ENCODE measurements at places on chromosomes 16 and 17.
A peak's percentile ranks its signal among the peaks of the same experiment; 100 is the strongest.

- no peak for DNase-seq
Observed at GRCh38 chr16:67537636-67538591, 9.3 kb downstream of the RIPOR1 start.

DNA sequence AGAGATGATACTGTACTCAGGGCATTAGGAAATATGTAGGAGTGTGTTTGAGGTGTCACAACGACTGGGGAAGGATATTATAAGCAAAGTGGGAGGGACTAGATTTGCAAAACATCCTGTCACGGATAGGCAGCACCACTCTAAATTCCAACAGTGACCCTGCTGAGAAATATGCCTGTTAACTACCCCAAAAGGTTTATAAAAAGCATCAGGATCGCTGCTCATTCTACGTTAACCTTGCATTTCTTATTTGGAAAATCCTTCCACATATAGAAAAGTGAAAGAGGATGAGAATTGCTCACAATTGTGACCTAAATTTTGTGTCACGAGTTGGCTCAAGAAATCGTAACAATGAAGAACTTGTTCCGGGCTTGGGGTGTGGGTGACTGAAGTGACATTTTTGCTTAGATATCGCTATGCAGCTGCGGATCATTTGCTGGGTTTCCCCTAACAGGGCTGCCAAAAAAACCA is 51.6 kb downstream of the N4BP1 start:
- DNase-seq: no peak

- DNase-seq: no peak
Observed at GRCh38 chr17:18889658-18890057, 31.7 kb downstream of the PRPSAP2 start.

GRCh38 chr16:79293836-79294460 is 306.6 kb downstream of the MAF start:
- DNase-seq: no peak

GRCh38 chr16:66175636-66176035 is 190.9 kb upstream of the CDH5 start:
- DNase-seq: no peak

GRCh38 chr16:50845296-50845695 is 103.4 kb downstream of the CYLD start:
- DNase-seq: no peak

- DNase-seq: no peak
Observed at GRCh38 chr17:61647047-61647446, 56.0 kb upstream of the NACA2 start.

DNA sequence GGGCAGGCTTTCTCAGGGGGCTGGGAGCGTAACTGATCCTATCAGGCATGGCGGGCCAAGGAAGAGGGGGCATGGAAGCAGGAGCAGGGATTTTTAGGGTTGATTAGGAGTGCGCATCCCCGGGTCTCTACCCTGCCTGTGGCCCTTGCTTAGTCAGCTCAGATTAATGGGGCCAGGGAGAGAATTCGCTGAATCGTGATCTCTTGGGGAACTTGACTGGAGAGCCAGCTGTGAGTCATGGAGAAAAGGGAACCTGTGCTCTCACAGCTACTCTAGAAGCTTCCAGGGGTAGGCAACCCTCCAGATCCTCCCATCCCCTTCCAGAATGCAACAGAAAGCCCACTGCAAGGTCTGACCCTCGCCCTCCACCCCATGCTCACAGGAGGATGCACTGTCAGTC is 3.6 kb downstream of the FOXN1 start:
- DNase-seq: no peak

DNA sequence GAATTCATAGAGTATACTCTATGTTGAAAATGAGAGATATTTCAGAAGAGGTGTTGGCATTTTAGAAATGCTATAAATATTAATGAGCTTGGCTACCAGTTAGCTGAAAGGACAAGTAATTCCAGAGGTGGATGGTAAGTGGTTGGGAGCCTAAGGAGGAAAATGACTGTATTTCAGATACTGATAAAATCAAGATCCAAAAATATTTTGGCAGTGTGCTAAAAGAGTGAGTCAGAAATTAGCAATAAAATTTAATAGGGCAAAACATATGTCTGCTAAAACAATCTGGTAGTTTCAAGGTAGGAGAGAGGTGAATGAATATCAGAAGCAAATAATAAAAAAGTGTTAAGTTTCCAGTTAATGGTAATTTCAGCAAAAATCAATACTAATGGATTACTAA is 1287.9 kb downstream of the CDH8 start:
- no peak for DNase-seq

- DNase-seq: no peak
Observed at GRCh38 chr17:73943416-73944110, 259.9 kb upstream of the RPL38 start.

GRCh38 chr16:73956587-73957494 is 339.8 kb upstream of the PSMD7 start:
- DNase-seq: peak; percentile 4

GRCh38 chr16:74997042-74997491 is 1.8 kb upstream of the ZNRF1 start:
- DNase-seq: no peak

DNA sequence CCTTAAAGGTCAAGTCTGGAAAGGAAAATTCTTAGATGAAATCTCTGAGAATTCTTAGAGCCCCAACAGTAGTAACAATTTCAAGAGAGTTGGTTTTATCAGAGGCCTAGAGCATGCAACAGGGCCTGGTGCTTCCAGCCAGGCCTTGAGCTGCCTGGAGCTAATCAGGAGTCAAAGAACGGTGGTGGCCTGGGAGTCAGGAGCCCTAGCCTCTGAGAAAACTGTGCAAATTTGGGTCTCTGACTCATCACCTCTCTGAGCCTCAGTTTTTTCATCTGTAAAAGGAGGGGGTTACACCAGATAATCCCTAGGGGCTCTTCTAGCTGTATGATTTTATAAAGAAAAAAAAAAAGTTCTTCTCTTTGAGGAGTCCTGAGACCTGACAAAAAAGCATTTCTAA is 227.3 kb upstream of the RPL38 start:
- no peak for DNase-seq

GRCh38 chr16:2385190-2385836 is 43.9 kb upstream of the CCNF start:
- no peak for DNase-seq

- no peak for DNase-seq
Observed at GRCh38 chr16:55418586-55418985, 60.4 kb upstream of the MMP2 start.

DNA sequence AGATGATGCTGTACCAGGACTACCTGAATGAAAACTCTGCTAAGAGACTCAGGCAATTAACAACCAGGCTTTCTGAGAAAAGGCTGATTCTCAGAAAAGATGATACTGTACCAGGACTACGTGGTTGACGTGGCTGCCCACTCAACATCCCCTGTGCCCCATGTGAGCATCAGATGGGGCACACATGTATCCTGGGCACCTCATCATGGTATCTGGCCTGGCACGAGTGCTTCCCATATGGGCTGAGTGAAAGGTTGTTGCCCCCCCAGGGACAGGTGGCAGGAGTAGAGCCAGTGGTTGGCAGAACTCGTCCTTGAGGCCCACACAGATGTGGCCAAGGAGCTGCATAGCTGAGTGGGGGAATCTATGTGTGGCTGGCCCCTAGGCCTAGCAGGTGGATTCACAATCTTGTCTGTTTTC is 3.5 kb upstream of the CES4A start:
- DNase-seq: peak; percentile 55

GRCh38 chr17:12342161-12342560 is 321.5 kb downstream of the MAP2K4 start:
- no peak for DNase-seq

GRCh38 chr16:87648236-87648635 is 45.9 kb downstream of the JPH3 start:
- no peak for DNase-seq

- no peak for DNase-seq
Observed at GRCh38 chr17:35084987-35085386, 21.5 kb upstream of the RFFL start.

- DNase-seq: no peak
Observed at GRCh38 chr17:44077595-44077909, 7.0 kb downstream of the G6PC3 start.

GRCh38 chr17:17300624-17301568 is 2.3 kb upstream of the NT5M start:
- peak; percentile 44 for DNase-seq

DNA sequence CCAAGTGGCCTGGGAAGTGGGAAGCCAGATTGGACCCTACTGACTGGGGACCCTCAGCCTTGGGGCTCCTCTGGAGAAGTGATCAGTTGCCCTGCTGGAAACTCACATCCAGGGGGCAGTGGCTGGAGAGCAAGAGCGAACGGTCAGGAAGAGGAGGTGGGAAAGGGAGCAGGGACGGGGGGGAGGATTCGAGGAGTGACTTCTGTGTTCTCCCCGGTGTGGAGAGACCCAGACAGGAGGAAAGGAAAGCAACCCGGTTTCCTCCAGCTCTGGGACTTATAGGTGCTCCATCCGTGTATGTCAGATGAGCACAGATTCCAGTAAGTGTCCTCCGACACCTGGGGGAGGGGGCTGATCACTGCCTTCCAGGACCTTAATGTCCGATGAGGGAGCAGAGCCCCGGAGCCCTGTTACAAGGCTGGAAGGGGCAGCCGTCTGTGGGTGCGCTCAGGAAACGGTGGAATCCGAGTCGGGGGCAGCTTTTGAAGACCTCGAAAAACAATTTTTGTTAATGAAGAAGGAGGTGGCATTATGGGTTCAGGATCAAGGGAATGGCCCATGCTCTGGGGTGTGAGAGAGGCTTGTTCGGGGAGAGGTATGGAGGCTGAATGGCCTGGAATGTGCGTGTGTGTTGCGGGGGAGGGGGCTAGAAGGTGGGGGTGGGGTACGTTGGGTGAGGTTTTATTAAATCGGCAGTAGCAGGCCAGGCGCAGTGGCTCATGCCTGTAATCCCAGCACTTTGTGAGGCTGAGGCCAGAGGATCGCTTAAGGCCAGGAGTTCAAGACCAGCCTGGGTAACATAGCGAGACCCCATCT is 34.8 kb upstream of the NDRG4 start:
- no peak for DNase-seq

DNA sequence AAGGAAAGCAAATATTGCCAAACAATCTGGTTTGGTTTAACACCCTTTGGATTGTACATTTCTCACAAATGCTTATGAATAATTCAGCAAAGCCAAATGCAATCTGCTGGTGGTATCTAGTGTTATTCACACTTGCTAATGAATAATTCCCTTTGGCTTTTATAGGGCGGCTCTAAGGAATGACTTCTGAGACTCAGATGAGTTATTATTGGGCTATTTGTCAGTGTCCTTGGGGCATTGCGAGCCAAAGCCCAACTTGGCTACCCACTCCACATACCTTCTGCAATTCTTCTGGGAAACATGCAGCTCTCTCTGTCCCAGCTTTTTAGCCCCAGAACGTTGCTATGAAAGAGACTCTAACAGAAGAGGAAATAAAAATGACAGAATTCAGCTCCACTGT is 41.1 kb downstream of the FTO start:
- no peak for DNase-seq

DNA sequence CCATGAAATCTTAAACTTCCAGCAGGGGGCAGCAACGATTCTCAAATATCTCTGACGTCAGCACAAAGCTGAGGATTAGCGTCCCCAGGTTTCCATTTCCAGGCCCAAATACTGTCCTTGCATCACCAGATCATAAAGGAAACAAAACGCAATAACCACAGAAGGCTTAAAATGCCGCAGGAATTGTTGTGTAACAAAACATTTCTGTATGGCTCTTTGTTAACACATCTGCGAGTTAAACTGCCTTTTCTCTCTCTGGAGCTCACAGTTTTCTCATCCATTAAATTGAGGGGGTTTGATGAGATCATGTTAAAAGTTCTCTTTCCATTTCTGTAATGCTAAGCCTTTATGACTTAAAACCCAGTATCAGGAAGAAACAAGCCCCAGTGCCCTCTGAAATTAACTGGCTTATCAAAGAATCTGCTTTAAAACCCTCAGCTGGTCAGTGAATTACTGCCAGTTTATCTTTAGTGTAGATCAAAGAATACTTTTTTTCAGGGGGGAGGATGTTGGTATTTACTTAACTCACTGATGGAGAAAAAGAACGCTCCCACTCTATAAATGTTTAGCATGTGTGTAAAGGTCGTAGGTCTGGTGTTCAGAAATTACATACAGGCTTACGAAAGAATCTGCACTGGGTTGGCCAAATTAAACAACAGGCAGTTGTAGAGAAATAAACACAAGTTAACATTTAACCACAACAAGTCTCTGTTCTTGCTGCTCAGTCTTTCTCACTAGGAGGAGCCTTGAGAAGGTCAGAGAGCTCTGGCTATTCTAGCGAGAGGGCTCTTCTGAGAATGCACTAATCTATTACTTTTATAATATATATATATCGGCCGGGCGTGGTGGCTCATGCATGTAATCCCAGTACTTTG is 10.6 kb upstream of the TERF2 start:
- peak; percentile 61 for DNase-seq

GRCh38 chr16:4801962-4802658 is at the start of gene ROGDI:
TSS of gene ROGDI (minus strand) at chr16:4802633. CDS start at chr16:4802571, 62 bp downstream.
- peak; percentile 59 for DNase-seq

DNA sequence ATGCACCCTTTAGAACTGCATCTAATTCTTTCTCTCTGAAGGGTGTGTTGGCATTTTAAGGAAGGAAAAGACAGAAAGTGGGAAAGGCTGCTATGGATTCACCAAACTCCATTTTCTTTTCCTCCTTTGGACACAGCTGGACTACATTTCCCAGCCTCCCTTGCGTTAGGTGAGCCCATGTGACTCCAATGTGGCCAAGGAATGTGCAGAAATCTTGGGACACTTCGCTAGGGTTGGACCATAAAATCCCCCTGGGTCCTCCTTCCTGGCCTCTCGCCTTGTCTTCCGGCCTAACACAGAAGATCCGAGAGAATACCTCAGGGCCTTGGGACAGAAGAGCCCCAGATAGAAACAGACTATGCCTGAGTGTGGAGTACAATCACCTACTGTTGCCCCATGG is 56.3 kb downstream of the ABCC12 start:
- no peak for DNase-seq

DNA sequence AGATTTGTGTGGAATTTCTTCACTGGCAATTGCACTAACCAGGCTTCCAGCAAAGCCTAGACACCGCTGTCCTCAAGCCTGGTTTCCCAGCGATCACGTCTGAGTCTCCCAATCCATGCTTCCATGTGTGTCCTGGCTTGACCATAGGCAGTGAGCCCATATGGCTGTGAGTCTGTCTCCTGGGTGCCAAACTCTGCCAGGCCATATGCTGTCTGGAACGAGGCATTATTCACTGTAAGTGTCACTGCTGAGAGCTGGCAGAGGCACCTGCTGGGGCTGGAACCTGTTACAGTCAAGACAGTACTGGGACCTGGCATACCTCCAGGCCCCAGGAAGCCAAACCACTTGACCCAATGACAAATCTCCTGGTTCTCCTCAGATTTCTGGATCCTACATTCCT is 60.4 kb downstream of the HS3ST2 start:
- DNase-seq: no peak

DNA sequence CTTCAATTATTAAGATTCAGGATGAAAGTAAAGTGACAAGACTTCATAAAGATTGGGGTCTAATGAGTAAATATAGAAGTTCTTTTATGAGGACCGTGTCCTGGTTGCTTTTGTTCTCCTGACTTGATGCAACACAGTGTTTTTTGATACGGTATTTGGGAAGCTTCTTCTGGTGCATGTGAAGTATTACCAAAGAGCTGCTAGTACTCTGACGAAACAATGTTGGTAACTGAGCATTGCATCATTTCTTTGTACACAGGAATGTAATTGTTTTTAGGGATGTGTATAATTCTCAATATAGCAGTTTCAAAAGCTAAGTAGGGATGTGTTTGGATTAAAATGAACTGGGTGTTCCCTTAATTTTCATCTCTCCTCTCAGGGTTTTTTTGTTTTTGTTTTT is 15.9 kb downstream of the KPNB1 start:
- DNase-seq: no peak

GRCh38 chr17:42578282-42578869 is 847 bp upstream of the PSMC3IP start:
- peak; percentile 61 for DNase-seq

Data from activated T-cell treated with anti-CD3 and anti-CD28 coated beads for 24 hours (primary cell).